NCI-H510A (cell line): ENCODE measurements at places on chromosomes 3 and 15.
A peak's percentile ranks its signal among the peaks of the same experiment; 100 is the strongest.

DNA sequence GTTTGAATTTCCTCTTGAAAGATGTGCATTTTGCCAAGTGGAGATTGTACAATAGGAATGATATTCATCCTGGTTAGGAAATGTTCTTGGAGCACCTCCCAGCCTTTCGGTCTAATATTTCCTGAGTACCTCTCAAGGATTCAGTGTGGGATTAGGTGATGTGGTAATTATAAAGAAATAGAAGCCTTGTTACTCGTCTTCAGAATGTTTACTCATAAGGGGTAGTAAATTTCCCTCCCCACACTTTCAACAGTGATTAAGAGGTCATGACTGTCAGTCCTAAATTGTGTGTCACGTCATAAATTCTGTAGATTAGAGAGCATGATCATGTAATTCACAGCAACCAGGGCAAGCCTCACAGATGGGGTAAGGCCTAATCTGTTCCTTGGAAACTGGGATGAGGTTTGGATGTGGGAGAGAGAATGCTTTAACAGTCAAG lies 633.1 kb upstream of the TBL1XR1 start:
- no peak for DNase-seq

DNA sequence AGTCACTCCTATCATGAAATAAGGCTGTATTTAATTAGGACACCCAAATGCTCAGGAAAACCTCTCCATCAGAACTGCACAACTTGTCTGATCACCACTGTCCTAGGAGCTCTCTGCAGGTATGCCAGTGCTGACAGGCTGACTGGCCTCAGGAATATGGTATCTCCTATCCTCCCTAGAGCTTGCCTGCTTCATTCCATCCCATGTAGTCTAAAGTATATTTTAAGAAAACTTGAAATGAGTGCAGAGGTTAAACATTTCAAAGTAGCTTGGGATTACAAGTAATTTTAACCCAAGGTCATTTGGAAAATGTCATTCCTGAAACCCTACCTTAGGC lies 23.7 kb downstream of the FILIP1L start:
- no peak for DNase-seq

DNA sequence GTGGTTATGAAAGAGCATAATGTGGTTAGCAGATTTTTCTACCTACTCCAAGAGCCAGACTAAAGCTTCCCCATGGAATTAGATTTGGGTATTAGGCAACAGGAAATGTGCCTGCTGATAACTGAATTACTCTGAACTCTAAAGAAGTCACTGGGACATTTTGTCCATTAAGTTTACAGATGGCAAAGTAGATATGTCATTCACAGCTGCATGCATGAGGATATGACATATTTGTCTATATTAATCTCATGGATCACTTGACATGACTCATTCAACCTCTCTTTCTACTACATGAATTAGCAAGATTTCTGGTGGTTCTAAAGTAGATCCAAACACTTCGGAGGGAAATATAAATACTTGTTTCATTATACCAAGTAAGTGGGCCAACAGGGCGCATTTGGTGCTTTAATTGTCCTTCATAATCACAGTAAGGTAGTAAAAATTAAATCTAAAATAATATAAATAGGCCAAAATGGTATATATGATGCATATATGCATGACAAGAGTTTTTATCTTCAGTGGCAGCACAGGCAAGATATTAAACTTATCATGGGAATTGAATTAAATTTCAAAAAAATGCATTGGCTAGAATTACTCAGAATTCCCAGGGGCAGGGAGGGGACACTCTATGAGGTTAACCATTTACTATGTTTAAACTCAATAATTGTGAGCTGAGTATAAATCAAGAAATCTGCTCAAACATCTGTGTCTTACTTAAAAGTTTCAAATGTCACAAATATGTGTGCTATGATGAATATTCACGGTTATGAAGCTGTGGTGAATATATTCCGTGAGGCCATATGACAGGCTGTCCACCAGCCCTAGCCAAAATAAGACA lies 365.3 kb upstream of the KCNMB2 start:
- DNase-seq, result no peak

GRCh38 chr15:59997070-59997701 lies 6.9 kb upstream of the FOXB1 start:
- DNase-seq, result peak; percentile 50

DNA sequence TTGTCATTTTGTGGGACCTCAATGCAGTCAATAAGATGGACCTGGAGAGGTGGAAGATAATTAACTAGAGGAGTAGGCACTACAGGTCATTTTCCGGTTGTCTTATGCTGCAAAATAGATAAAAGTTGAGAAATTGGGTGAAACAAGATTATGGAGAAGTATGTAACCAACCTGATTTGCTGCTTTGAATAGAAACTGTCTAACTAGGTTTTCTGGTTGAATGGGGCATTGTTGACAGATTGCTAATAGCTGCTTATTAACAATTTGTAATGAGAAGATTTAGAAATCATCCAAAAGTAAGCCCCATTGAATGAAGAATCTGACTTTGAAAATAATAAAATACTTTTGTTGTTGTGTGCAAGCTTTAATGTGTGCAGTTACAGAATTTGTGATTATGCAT lies 26.2 kb downstream of the PIAS1 start:
- DNase-seq, result no peak

DNA sequence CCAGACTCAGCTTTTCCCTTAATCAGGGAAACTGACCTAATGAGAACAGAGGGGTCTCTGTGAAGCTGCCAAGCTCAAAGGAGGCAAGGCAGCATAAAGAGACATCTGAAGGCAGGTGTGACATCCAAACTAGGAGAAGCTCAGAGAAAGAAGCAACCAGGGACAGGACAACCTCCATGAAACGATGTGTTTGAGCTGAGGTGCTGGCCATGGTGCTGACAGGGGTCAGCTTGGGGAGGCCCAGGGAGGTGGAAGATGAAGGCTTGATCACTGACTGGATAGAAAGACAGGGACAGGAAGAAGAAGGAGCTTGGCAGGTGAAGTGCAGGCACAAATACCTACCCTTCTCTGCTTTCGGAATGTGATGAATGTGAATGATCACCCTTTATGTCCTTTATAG lies 179.5 kb upstream of the NSMCE3 start:
- no peak for DNase-seq

DNA sequence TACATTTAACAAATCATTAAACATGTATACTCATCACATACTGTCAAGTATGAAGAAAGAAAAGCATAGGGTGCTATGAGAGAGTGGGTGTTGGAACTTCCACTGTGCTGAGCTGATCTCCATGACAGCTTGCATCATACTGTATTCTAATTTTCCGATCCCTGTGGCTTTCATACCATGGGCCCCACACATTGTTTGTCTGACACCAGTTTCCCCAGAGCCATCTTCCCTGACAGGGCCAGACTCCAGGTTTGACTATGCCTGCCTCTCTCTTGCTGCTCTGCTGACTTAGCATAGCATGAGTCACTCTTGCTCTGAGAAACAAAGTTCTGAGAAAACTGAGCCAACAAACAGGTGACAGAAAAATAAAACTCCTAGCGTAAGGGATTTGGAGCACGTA lies 37.0 kb upstream of the CASR start:
- no peak for DNase-seq

DNA sequence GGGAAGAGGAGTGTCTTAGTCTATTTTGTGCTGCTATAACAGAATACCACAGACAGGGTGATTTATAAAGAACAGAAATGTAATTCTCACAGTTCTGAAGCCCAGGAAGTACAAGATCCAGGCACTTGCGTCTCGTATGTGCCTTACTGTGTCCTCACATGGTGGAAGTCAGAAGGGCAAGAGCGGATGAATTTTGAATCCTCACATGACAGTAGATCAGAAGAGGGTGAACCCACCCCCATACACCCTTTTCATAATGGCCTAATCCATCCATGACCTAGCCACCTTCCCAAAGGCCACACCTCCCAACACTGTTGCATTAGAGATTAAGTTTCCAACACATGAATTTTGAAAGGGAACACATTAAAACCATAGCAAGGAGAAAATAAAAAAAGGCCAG lies 18.7 kb upstream of the ANXA2 start:
- DNase-seq, result no peak

DNA sequence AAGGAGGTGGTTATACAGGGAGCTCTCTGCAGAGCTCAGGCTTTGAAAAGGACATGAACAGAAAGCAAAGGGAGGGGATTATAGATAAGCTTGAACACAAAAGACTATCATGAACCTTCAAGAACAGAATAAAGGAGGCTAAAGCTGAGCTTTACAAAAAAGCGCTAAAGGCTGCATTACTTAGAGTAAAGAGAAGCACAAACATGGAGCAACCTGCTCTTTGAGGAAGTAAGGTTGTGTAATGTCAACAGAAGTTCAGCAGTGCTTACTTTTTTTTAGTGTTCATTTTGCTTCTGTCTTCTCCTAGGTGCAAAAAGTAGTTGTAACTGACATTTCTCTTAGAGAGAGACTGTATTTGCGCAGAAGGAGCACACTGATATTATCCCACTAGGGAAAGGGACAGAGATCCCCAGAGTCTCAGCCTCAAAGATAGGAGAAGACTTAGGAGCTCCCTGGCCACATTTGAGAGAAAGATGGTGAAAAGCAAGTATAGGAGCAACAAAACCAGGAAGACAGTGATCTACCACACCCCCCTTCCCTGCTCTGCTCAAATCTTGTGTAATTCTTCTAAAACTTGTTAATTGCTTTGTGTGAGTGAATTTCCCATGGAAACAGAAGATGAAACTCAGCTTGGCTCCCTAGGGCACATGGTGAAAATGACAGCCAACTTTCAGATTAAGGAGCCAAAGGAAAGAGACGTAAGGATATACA lies 54.7 kb downstream of the QTRT2 start:
- no peak for DNase-seq

- no peak for DNase-seq
These were observed 222.9 kb downstream of the SCAPER start for GRCh38 chr15:76682259-76682658.

- DNase-seq, result no peak
These were observed 53.5 kb upstream of the TIPARP start for GRCh38 chr3:156620901-156621300.

DNA sequence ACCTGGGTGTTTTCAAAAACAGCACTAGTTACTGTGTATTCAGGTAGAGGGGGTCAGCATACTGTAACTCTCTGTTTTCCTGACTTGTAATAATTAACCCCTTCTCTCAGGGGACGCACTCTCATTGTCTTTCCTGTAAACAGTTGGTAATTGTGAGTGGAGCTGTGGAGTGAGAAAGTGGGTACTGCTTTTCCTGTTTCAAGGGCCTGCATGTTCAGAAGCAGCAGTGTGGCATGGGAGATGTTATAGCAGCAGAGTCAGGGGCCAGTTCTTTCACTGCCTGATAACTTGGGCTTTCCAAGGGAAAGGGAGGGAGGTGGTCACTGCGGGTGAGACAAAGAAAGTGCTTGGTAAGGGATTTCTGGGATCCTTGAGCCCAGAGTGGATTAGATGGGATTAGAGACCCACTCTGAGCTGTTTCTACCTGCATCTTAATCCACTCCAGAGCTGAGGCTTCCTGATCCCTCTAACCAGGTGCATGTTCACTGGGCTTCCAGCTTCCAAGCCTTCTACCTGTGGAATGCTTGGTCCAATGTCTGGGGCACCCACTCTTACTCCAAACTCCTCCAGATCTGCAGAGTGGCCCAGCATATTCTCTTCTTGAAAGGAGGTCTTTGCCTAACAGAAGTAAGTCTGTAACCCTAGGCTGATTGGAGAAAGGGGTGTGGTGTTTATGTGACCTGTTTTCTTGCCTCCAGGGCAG lies 105.2 kb downstream of the RPLP1 start:
- DNase-seq, result no peak

DNA sequence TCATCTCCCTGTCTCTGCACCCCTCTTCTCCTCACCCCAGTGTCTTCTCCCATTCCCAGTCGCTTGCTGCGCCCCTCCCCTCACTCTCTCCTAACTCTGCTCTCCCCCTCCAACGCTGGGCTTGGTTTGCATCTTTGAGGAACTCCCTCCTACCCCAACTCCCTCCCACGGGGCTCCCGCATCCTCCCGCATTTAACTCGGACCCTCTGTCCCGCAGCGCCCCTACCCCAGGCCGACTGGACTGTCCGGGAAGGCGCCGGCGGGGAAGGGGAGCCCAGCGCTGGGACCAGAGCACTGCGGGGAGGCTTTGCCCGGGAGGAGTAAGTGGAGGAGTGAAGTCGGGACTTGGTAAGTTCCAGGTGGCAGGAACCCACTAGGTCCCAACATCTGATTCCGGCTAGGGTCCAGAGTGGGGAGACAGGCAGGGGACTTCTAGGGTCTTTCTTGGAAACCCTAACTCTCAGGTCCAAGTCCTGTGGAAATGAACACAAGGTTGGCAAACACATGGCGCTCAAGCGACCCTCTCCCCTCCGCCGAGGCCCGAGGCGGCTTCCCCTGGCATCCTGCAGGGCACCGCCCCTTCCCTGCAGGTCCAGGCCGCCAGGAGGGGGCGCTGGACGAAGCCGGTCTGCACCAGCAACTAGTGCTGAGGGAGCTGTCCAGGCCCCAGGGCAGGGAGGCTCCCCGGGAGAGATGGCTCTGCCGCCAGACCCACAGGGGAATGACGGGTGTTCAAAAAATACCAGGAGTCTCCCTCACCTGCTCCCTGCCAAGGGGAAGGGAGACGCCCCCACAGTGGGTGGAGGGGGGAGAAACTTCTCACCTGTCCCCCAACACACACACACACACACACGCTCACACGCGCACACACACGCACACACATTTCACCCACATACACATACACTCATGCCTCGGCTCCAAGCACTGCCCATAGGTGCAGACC lies 53.2 kb downstream of the LHFPL4 start:
- no peak for DNase-seq

- no peak for DNase-seq
These were observed 311.6 kb upstream of the GRM7 start for GRCh38 chr3:6549296-6549695.

DNA sequence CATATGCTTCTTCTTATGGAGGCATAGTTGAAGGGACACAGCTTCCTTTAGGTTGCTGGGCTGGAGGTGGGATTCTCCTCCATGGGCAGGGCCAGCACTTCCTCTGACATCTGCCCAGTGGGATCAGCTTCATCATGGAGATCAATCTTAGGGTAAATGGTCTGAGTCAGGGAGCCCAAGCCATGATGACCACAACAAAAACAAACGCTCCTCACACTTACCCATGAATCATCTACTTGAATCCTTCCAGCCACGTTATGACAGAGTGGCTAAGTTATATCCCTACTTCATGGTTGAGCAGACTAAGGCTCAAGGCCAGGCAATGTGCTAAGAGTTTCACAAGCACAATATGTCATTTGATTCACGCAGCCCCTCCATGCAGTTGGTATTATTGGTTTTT lies 87.2 kb upstream of the NMNAT3 start:
- DNase-seq, result no peak
